ENCODE measurements at places on chromosomes 16 and 17.
A peak's percentile ranks its signal among the peaks of the same experiment; 100 is the strongest.

- no peak for DNase-seq
Measured at GRCh38 chr17:19551591-19552148, 18.0 kb downstream of the SLC47A1 start.

- DNase-seq: peak; percentile 57
Measured at GRCh38 chr16:29900102-29900887, at the start of gene ASPHD1. TSS of gene ASPHD1 (plus strand) at chr16:29900488. CDS start at chr16:29900972, 484 bp downstream.

DNA sequence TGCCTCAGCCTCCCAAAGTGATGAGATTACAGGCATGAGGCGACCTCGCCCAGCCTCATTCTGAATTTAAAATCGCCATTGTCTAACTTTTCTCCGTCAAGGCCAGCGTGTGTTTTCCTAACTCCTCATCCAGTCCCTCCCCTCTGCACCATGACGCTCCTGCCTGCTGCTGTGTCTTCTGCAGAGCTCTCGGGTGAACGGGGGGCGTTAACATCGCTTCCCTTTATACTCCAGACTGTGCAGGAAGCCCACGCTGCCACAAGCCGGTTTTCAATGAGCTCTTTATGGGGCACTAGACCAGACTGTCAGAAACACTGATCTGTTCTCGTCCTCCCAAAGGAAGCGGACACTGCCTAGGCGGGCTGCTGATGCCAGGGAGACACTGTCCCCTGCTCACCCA lies 13.2 kb downstream of the AANAT start:
- no peak for DNase-seq

GRCh38 chr17:29045734-29046472 lies 3.0 kb downstream of the PIPOX start:
- no peak for DNase-seq

DNA sequence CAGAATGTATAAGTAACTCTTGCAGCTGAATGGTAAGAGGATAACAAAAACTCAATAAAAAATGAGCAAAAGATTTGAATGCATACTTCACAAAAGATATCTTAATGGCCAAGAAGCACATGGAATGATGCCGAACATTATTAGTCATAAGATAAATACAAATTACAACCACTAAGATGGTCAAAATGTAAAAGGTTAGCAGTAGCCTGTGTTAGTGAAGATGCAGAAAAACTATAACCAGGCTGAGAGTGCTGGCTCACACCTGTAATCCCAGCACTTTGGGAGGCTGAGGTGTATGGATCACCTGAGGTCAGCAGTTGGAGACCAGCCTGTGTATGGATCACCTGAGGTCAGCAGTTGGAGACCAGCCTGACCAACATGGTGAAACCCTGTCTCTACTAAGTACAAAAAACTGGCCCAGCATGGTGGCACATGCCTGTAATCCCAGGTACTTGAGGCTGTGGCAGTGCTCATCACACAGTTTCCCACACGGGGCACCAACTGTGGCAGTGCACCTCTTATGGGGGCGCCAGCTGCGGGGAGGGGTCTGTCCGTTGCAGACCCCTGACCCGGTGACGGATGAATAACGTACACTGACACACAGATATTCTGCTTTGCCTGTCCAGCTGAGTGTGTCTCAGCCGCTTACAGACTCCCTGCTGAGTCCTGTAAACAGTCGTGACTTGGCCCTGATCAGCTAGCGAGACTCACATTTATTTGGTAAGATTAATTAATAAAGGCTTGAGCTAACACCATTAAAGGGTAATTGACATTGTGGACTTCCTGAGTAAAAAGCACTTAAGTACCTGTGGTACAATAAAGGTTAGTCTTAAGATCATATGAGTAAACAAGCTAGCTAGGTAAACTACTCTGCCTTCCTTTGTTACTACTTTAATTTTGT lies 45.7 kb upstream of the FAM20A start:
- DNase-seq: no peak

DNA sequence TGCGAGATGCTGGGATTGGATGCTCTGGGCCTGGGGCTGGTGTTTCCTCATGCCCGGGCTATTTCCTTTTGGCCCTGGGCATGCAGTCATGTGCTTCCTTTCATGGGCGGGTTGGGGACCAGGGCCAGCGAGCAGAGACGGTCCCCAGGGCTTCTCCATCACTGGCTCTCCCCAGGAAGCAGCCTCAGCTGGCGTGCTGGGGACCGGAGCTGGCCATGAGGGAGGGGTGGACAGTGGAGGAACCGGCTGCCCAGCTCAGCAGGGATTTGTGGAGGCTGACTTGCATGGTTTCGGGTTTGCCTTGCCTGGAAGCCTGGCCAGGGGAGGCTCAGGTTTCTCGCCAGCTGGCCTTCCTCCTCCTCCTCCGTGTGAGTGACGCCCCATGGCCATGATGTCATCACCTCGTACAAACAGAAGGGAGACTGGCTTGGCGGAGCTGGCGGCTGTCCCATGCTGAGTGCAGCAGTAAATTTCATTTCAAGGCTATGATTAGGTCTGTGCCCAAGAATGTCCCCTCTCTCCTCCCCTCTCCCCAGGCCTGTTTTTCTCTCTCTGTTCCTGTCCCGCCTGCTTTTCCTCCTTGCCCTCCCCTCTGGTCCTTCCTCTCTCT lies 8.9 kb upstream of the TIMP2 start:
- no peak for DNase-seq

DNA sequence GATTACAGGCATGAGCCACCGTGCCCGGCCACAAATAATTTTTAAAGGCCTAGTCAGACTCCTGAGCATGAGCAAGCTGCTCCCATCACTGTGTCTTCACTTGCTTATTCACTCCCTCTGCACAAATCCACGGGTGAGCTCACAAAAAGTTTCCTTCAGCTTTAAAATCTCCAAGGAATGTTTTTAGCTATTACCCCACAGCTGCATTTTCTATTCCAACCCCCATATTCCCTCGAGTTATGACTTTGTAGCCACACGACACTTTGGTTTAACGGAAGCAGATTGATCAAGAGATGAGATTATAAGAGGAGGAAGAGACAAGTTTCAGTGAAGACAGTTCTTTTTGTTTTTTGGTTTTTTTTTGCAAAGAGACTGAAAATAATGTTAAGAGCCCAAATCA lies 49.1 kb upstream of the SLC25A19 start:
- DNase-seq: no peak

- peak; percentile 11 for DNase-seq
Measured at GRCh38 chr17:81960130-81960958, 643 bp downstream of the NOTUM start.

DNA sequence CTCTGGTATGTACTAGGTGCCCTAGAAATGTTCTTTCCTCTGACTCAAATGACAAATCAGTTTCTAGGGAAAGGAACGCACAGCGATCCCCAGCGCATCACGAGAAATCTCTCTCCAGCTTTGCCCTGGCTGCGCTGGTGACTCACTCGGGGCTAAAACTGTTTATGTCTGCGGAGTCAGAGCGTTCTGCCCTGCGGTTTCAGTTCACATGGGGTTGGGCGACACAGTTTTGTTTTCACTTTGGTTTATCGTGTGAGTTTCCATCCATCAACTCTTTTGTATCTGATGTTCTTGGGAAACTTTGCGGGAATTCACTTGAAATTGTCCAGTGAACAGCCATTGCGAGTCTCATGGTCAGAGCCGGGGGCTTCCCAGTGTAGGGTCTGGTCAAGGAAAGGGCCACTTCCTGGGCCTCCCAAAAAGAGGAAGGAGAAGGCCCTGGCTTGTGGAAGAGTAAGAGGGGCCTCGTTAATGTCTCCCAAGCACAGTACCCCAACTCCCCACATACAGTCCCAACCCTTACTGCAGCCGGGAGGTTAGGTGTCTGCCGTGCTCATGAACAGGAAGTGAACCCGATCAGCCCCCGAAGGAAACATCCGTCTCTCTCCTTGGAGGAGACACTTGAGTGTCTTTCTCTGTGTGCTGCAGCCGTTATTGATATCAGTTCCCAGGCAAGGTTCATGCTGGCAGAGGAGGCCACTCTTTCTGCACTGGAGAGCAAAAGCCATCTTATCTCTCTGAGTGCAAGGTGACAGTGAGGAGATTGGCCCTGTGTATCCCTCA lies 643.2 kb downstream of the WWOX start:
- DNase-seq: peak; percentile 81

GRCh38 chr17:38735161-38735997 lies 5.2 kb downstream of the CISD3 start:
- DNase-seq: peak; percentile 70

- DNase-seq: no peak
Measured at GRCh38 chr16:77700846-77701245, 21.5 kb upstream of the NUDT7 start.

DNA sequence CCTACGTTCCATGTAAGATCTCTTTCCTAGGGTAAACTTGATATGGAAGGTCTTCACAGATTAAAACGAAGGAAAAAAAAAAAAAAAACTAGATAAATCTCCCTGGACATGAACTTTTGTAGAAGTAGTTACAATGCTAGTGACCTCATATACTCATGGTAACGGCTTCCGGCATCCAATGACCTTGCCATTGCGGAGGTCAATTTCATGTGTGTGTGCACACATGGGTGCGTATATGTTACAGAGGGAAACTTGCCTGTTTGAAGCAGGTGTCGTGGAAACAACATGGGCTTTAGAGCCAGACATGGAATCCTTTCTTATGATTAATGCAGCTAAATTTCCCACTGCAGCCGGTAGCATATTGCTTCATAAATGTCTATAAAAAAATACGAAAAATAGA lies 435.5 kb downstream of the MAF start:
- DNase-seq: no peak

- DNase-seq: no peak
Measured at GRCh38 chr17:15649861-15650421, 30.4 kb upstream of the FBXW10B start.

Measured in CD4-positive, alpha-beta T cell treated with Interleukin-4 for 1 hour (primary cell).